ENCODE measurements at places on chromosomes 5 and 9. TPM values are rescaled to one million over a fixed set of nuclear protein-coding genes. Genes with fewer than 3 reads are reported as not detected.
A peak's percentile ranks its signal among the peaks of the same experiment; 100 is the strongest.

DNA sequence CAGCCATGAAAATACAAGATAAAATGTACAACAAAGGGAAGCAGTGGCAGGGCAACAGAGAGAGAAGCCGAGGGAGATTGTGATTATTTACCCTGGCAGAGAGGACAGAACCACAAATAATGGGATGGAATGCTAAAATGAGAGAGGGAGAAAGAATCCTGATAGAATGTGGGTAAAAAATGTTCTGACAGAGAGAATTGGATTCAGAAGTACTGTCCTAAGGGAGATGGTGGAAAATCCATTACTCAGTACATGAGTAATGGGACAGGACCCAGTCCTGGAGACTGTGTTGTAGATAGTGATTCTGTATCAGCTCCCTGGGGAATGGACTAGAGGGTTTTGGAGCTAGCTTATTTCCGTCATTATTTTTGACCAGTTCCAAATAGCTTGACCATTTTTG lies 831.5 kb downstream of the MAT2B start:
- no peak for DNase-seq

DNA sequence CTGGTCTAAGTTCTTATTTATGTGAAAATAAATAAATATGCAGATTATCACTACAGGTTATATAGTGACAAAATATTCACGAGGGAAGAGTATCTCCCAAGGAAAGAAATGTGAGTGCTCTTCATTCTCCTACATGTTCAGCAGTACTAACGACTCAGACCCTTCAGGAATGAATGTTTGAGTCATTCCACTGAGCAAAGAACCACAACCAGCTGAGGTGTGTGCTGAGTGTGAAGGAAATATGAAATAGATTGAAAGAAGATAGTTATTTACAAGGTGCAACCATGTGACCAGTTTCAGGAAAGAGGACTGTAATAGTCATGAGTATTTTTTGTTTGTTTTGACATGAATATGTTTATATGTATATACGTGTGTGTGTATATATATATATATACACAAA lies 228.7 kb downstream of the TUSC1 start:
- DNase-seq, result no peak

- DNase-seq, result no peak
Measured at GRCh38 chr5:152607401-152608160, 202.5 kb upstream of the NMUR2 start.

- DNase-seq, result no peak
Measured at GRCh38 chr5:66242050-66242715, 98.1 kb downstream of the SREK1 start.

GRCh38 chr5:116569999-116570398 lies 4.6 kb downstream of the SEMA6A start:
- no peak for DNase-seq

GRCh38 chr5:62489471-62489870 lies 76.9 kb downstream of the IPO11 start:
- no peak for DNase-seq

The CMYA5 gene
- polyA plus RNA-seq, result 0.89 TPM

GRCh38 chr9:83440641-83441040 lies 97.6 kb downstream of the FRMD3 start:
- DNase-seq, result no peak

The ADAMTSL2 gene
- polyA plus RNA-seq, result not detected

DNA sequence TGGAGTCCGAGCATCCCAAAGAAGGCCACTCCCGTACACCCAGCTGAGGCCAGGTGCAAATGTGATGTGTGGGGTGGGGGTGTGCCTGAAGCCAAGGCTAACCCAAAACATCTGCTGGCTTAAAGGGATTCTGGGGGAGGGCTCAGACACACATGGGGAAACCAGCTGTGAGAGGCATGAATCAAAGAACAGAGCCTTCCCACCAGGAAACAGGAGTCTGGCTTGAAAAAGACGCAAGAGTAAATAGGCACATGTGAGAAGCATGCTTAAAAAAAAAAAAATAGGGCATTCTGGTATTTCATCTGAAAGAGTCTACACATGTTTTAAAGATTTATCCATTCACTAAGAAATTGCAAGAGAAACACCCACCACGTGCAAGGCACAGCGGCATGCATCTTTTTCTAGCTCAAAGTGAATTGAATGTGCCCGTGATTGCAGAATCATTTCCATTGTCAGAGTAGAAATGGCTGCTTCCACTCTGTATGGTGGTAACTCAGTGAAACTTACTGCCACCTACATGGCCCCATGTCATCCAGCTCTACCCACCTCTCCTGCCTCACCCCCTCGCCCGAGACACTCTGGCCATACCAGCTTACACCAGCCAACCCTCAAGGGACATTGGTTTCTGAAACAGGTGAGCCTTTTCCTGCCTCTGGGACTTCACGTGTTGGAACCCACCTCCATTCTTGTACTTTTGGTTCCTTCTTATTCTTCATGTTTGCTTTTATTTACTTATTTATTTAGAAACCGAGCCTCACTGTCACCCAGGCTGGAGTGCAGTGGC lies 71.5 kb downstream of the SEMA5A start:
- DNase-seq, result no peak

GRCh38 chr5:14848385-14848784 lies 23.2 kb downstream of the ANKH start:
- DNase-seq, result no peak

DNA sequence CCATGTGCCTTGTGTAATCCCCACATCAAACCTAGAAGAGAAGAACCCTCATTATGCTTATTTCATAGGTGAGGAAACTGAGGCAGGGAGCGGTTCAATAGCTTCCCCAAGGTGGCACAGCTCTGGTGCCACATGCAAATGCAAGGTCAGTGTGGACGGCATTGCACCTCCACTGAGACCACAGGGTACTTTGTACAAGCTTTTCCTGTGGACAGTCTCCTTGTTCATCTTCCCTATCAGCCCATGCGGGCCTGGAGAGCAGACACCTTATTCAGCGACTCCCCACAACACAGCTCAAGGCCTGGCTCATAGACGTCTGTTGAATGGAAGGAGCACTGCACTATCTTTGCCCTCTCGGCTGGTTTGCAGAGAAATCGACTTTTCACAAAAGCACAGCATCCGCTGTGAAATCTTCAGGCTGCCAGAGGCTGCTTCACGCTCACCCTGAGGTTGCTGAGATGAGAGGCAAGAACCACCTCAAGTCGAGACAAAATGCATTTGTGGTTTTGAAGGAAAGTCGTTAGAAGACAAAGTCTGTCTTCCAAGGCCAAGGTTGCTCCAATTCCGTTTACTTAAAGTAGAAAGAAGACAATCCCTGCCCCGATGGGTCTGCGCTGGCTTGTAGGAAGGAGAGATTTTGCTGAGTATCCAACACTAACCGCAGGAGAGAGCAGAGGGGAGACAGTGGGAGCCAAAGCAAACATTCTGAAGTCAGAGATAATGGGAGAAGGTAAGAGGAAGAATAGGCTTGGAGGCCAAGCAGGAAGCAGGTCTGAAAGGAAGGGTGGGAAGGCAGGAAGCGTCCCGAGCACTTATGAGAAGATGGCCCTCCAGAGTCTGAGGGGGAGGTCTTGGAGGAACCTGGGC lies 34.2 kb upstream of the STRBP start:
- no peak for DNase-seq

The C9orf152 gene
- polyA plus RNA-seq, result not detected

The SOWAHA gene
- 0.05 TPM for polyA plus RNA-seq

GRCh38 chr5:139245637-139246339 lies 47.6 kb upstream of the SIL1 start:
- DNase-seq, result no peak

DNA sequence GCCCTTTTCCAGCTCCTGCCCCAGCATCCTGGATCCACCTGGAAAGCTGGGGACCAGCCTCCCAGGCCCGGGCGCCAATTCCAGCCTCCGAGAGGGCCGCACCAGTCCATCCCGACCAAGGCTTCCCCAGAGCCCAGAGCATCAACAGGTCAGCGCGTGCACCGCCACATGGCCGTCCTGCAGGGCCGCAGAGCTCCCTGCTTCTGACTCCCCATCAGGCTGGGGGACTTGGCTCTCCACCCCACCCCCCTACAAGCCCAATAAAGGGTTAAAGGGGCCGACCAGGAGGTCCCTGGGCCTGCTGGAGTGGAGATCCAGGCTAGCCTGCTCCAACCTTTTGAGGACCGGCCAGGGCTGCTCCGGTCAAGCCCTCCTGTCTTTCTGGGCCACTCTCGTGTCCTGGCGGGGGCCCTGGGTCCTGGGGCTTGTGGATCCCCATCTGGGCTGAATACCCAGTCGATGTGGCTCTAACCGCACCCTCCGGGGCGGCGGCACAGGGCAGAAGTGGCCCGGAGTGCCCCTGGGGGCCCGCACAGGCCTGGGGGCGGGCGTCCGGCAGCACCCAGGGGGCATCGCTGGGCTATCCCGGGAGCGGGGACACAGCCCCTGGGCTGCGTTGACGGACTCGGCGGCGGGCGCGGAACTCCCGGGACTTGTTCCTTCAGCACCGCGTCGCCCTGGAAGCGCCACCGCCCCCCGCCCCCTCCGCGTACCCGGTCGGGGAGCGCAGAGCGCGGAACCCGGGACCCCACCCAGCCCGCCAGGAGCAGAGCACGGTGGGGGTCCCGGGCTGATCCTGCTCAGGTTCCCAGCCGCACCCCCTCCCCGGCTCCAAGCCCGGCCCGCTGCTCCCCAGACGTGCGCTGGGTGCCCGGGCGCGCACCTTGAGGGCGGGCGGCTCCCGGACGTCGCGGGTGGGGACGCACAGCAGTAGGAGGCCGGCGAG lies 590 bp downstream of the ENTPD2 start:
- DNase-seq, result no peak

The C9 gene
- 0.02 TPM for polyA plus RNA-seq

DNA sequence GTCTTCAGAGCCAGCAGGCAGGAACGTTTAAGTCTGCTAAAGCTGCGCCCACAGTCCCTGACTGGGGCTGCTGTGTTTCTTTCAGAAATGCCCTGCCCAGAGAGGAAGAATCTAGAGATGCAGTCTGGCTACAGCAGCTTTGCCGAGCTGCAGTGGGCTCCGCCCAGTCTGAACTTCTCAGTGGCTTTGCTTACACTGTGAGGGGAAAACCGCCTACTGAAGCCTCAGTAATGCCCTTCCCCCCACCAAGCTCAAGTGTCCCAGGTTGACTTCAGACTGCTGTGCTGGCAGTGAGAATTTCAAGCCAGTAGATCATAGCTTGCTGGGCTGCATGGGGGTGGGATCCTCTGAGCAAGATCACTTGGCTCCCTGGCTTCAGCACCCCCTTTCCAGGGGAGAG lies 78.4 kb downstream of the SREK1 start:
- no peak for DNase-seq

The KCNT1 gene
- not detected for polyA plus RNA-seq

GRCh38 chr5:12385095-12385494 lies 480.8 kb upstream of the CTNND2 start:
- DNase-seq, result no peak

The ANKRD34B gene
- not detected for polyA plus RNA-seq

- peak; percentile 57 for DNase-seq
Measured at GRCh38 chr9:127589955-127590370, 22.1 kb upstream of the STXBP1 start.

- DNase-seq, result no peak
Measured at GRCh38 chr9:134316449-134317160, 9.7 kb upstream of the RXRA start.

DNA sequence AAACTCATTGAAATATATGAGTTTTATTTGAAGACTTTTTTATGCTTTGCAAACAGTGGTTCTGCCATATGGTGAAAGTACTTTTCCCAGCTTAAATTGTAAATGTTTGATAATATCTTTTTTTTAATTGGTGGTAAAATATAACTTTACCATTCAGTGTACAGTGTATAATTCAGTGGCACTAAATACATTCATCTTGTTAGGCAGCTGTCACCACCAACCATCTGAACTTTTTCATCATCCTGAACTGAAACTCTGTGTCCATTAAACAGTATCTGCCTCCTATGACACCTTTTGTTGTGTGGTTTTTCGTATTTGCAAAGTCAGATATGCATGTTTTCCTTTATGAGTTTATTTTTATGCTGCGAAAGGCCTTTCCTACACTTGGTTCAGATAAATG lies 45.1 kb downstream of the FBXO38 start:
- DNase-seq, result no peak

The FCN2 gene
- polyA plus RNA-seq, result not detected

The FOXD4 gene
- not detected for polyA plus RNA-seq

GRCh38 chr5:82952326-82952725 lies 124.9 kb downstream of the TMEM167A start:
- no peak for DNase-seq

GRCh38 chr9:129834489-129835127 lies 467 bp downstream of the C9orf78 start:
- no peak for DNase-seq

DNA sequence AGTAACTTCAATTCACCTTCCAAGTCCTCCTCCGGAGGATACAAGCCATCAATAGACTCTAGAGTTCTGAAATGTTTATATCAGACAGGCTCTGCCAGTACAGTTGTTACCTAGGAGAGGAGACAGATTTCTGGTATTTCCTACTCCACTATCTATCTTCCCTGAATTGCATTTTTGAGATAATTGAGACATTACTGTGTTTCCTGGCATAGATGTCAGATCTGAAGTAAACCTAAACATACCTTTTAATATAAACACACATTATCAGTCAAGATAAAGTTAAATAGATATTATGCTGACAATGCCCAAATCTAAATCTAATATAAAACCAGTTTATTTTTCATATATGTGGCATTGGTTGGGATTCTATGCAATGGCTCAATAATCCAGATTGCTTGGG lies 8.2 kb upstream of the TYRP1 start:
- no peak for DNase-seq

DNA sequence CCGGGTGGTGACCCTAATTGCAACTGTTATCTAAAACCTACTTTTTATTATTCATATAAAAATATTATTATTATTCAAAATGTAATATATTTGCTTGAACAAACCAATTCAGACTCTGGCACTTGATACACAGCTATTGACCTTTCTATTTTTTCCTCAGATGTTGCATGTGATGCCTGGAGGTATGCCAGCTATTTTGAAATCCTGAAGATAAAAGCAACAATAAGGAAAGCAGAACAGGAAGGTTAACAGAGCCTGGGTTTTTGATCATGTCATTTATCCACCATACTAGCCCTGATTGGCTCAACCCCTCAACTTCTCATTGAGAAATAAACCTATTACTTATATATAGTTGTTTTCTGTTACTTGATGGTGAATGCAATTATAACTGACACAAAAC lies 340.9 kb upstream of the KIF2A start:
- no peak for DNase-seq

- DNase-seq, result peak; percentile 53
Measured at GRCh38 chr9:137383784-137384756, 38.9 kb downstream of the EXD3 start.

- DNase-seq, result no peak
Measured at GRCh38 chr9:91778031-91778430, 172.0 kb downstream of the ROR2 start.

DNA sequence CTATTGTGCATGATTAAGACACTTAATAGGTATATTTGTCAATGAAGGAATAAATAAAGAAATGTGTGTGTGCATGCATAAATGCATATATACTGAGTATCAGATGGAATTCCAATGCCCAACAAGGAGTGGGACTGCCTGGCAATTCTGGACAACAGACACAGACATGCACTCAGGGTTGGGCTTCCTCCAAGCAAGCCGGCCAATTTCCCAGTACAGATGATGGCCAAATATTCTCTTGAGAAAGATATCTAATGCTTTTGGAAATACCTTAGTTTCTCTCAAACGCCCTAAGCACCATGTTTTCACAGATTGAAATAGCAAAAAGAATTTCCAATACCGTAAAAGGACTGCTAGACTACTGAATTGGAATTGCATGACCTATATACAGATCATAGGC lies 11.1 kb downstream of the FTMT start:
- DNase-seq, result no peak

GRCh38 chr5:135975122-135975521 lies 20.3 kb upstream of the LECT2 start:
- no peak for DNase-seq

The GARIN3 gene
- not detected for polyA plus RNA-seq

GRCh38 chr5:154758493-154758892 lies 3.3 kb downstream of the LARP1 start:
- no peak for DNase-seq
